Natural killer cell (primary cell): ENCODE measurements at places on chromosomes 2 and 18. TPM values are rescaled to one million over a fixed set of nuclear protein-coding genes. Genes with fewer than 3 reads are reported as not detected.

- H3K36me3 ChIP-seq = no peaks in the 10 kb centered on the region
- no peaks in the 10 kb centered on the region for H3K27me3 ChIP-seq
- H3K4me1 ChIP-seq = no peaks in the 10 kb centered on the region
- no peak overlapping the region for H3K4me3 ChIP-seq
Observed at GRCh38 chr2:23571527-23572282, 186.7 kb downstream of the KLHL29 start.

DNA sequence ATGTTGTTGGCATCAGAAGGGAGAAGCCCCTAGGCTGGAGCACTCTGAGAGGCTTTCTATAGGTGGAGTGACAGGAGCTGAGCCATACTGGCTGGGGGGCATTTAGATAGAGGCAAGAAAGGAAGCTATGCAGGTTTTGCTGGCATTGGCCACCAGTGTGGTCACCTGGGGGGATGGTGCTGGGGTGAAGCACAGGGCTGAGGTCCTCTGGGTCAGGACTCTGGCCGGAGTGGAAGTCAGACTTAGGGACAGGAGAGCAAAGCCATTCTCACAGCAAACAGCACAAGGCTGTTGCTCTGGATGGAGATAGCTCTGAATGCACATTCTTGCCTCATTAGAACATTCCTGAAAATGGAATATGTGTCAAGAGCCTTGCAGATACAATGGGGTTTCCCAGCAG, 47.4 kb downstream of the NTSR2 start:
- H3K27me3 ChIP-seq = no peaks in the 10 kb centered on the region
- no peak overlapping the region for H3K4me3 ChIP-seq
- no peak for DNase-seq
- H3K4me1 ChIP-seq = no peaks in the 10 kb centered on the region
- no peak overlapping the region for H3K27ac ChIP-seq

The SLC66A3 gene
- total RNA-seq = 23.7 TPM

GRCh38 chr2:64622443-64623241, 31.1 kb downstream of the SERTAD2 start:
- no peaks in the 10 kb centered on the region for H3K27me3 ChIP-seq
- H3K4me1 ChIP-seq = no peaks in the 10 kb centered on the region
- no peak overlapping the region for H3K27ac ChIP-seq
- H3K36me3 ChIP-seq = no peaks in the 10 kb centered on the region
- DNase-seq = no peak

The SCN9A gene
- total RNA-seq = 0.39 TPM

- no peaks in the 10 kb centered on the region for H3K36me3 ChIP-seq
- H3K27me3 ChIP-seq = no peaks in the 10 kb centered on the region
- no peak overlapping the region for H3K27ac ChIP-seq
- H3K4me1 ChIP-seq = no peaks in the 10 kb centered on the region
- H3K4me3 ChIP-seq = no peak overlapping the region
Observed at GRCh38 chr2:241976296-241976695, 106.8 kb downstream of the RTP5 start.

GRCh38 chr18:10892786-10893185, 256.6 kb downstream of the PIEZO2 start:
- H3K36me3 ChIP-seq = no peaks in the 10 kb centered on the region
- H3K27me3 ChIP-seq = no peaks in the 10 kb centered on the region
- no peaks in the 10 kb centered on the region for H3K4me1 ChIP-seq
- DNase-seq = no peak
- no peak overlapping the region for H3K4me3 ChIP-seq
- no peak overlapping the region for H3K27ac ChIP-seq

The DSEL gene
- 0.38 TPM for total RNA-seq

The TIA1 gene
- total RNA-seq = 76.9 TPM

- peaks cover 38% of the 10 kb centered on the region for H3K4me1 ChIP-seq
- no peaks in the 10 kb centered on the region for H3K27me3 ChIP-seq
- no peak overlapping the region for H3K4me3 ChIP-seq
- H3K27ac ChIP-seq = peak overlapping the region; percentile 42
Observed at GRCh38 chr2:216083464-216084281, 2.0 kb downstream of the TMEM169 start.

- H3K36me3 ChIP-seq = no peaks in the 10 kb centered on the region
- H3K4me3 ChIP-seq = no peak overlapping the region
- H3K27me3 ChIP-seq = peaks cover 2% of the 10 kb centered on the region
- DNase-seq = no peak
- no peak overlapping the region for H3K27ac ChIP-seq
Observed at GRCh38 chr18:76497021-76497420, 2.0 kb upstream of the ZNF516 start.

- no peak within 1 kb of the TSS for H3K4me3 ChIP-seq
Observed at GRCh38 chr18:5197032-5197434, at the start of gene AKAIN1. TSS of gene AKAIN1 (minus strand) at chr18:5197257. CDS start at chr18:5197053, 204 bp downstream.

The PIAS2 gene
- total RNA-seq = 55.9 TPM

DNA sequence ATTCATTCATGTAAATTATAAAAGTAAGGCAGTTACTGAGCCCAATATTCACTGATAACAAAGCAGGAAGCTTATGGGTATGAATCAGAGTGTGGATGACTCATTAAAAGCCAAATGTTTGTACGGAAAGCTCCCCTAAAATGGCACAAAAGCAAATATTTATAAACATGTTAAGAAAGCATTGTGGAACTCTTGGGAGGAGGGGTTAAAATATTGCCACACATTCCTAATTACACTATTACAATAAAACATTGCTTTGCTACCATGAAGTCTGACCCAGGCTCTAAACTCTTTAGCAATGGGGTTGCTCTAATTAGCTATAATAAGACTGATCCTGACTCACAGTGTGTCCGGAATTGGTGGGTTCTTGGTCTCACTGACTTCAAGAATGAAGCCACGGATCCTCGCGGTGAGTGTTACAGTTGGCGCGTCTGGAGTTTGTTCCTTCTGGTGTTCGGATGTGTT, 110.9 kb downstream of the NAB1 start:
- no peak overlapping the region for H3K27ac ChIP-seq
- H3K4me3 ChIP-seq = no peak overlapping the region
- no peaks in the 10 kb centered on the region for H3K36me3 ChIP-seq

DNA sequence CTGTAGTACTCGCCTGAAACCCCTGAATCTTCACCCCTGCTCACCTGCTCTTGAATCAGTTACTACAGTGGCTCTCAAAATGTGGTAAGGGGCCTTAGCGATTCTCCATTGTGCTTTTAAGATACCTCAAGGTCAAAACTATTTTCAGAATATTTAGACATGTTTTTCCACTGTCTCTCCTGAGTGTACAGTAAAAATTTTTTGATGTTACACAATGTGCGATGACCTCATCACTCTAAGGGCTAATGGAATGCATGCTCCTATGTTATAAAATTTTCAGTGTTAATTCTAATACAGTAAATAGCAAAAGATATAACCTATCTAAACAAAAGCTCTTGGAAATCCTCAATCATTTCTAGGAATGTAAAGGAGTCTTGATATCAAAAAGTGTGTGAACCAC, 336.9 kb upstream of the PKDCC start:
- H3K4me1 ChIP-seq = peaks cover 4% of the 10 kb centered on the region
- H3K4me3 ChIP-seq = no peak overlapping the region
- no peaks in the 10 kb centered on the region for H3K36me3 ChIP-seq

DNA sequence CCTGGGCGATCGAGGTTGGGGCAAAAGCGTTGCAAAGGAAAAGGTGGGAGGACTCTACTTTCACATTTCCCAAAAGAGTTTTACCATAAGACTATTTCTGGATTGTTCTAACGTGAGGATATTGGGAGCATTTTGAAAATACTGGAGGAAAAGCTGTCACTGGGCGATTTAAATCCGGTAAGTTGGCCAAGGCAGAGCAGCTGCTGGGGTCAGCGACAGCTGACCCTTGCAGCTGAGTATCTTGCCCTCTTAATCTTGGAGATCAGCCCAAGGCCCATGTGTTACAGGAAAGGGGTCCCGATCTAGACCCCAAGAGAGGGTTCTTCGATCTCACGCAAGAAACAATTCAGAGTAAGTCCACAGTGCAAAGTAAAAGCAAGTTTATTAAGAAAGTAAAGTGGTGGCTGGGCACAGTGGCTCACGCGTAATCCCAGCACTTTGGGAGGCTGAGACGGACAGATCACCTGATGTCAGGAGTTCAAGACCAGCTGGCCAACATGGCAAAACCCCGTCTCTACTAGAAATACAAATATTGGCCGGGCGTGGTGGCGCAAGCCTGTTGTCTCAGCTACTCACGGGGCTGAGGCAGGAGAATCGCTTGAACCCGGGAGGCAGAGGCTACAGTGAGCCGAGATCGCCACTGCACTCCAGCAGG, 964 bp upstream of the ST3GAL5 start:
- peak overlapping the region; percentile 83 for H3K27ac ChIP-seq
- H3K4me3 ChIP-seq = peak overlapping the region; percentile 90
- peaks cover 56% of the 10 kb centered on the region for H3K4me1 ChIP-seq

DNA sequence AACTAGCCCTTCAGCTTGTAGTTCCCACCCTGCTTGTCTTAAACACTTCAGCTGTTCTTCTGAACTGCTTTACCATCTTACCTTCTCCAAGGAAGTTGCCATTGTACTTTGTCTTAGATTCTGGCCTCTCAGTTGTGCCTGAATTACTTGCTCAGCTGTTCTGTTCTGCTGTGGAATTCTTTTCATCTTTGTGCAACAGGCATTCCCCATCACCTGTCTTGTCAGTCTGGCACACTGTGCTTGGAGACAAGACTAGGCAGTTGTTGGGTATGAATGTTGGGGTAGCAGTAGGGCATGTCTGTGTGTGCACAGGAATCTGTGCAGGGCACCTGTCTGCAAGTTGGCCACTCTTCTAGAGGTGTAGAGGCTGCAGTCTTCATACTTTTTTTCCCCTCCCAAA, 38.7 kb downstream of the PHLPP1 start:
- no peak overlapping the region for H3K4me3 ChIP-seq
- no peak for DNase-seq

The BOK gene
- total RNA-seq = 19.6 TPM

The ACYP2 gene
- 14.3 TPM for total RNA-seq

GRCh38 chr2:34724107-34724506, 1125.0 kb upstream of the FAM98A start:
- H3K27ac ChIP-seq = no peak overlapping the region
- no peaks in the 10 kb centered on the region for H3K4me1 ChIP-seq
- no peak for DNase-seq

DNA sequence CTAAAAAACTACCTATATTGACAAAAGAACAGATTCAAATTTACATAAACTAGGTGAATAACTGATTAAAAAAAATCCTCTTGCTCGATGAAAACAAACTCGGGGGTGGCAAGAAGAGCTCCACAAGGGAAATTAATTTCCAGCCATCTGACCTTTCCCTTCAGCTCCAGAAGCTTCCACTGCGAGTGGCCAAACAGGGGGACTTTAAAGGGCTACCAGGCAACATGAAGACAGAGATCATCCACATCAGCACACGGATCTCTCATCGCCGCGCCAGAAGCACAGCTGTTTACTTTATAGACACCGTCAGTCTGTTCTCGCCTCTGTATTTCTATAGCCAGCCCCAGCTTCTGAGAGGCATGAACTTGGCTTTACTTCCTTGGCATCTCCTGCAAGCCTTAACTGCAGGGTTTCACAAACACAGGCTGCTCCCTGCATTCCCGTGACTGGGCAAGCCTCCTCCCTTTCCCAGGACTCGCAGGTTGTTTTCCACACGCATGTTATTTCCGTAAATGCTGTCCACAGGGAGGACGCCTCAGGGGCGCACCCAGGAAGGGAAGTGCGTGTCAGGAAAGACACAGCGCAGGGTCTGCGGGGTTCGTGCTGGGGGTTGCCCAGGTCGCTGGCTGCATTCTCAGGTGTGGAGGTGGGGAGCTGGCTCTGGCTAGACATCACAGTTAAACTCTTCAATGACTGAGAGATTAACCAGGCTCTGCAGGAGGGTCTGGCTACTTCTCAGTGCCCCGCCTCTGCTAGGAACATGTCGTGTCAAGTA, 85.0 kb downstream of the USP40 start:
- no peaks in the 10 kb centered on the region for H3K27me3 ChIP-seq
- H3K27ac ChIP-seq = no peak overlapping the region

The SATB2 gene
- 2.8 TPM for total RNA-seq

The MYL12B gene
- 204 TPM for total RNA-seq

The AMER3 gene
- total RNA-seq = not detected

The TRPM8 gene
- not detected for total RNA-seq

DNA sequence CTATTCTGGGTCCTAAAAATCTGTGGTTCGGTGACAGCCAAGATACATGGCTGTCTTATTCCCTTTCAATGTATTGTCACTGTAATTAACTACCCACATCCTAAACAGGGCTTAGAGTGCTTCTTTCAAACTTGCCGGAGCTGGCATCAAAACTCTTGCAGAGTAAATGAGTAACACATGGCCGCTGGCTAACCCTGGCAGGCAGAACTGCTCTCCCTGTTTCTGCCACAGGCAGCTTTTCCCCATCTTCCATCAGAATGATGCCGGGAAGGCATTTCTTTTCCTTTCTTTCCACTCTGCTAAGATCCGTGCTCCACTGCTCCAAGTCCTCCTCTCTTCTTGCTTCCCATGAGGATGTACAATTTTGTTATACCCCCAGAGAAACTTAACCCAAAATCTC, 54.8 kb upstream of the PTPRM start:
- H3K27me3 ChIP-seq = no peaks in the 10 kb centered on the region
- no peaks in the 10 kb centered on the region for H3K4me1 ChIP-seq
- no peak overlapping the region for H3K4me3 ChIP-seq
- no peak overlapping the region for H3K27ac ChIP-seq
- no peaks in the 10 kb centered on the region for H3K36me3 ChIP-seq
- no peak for DNase-seq

The MTX2 gene
- total RNA-seq = 8.7 TPM

GRCh38 chr18:59232309-59233016, 12.5 kb downstream of the GRP start:
- no peak for DNase-seq
- no peak overlapping the region for H3K4me3 ChIP-seq
- H3K27me3 ChIP-seq = peaks cover 2% of the 10 kb centered on the region
- no peaks in the 10 kb centered on the region for H3K36me3 ChIP-seq
- no peaks in the 10 kb centered on the region for H3K4me1 ChIP-seq

The GALNT14 gene
- not detected for total RNA-seq

The UGT1A10 gene
- not detected for total RNA-seq
